ENCODE measurements at places on chromosomes 2 and 18.
A peak's percentile ranks its signal among the peaks of the same experiment; 100 is the strongest.

GRCh38 chr18:54812885-54813284, 15.4 kb upstream of the RAB27B start:
- no peak for DNase-seq

DNA sequence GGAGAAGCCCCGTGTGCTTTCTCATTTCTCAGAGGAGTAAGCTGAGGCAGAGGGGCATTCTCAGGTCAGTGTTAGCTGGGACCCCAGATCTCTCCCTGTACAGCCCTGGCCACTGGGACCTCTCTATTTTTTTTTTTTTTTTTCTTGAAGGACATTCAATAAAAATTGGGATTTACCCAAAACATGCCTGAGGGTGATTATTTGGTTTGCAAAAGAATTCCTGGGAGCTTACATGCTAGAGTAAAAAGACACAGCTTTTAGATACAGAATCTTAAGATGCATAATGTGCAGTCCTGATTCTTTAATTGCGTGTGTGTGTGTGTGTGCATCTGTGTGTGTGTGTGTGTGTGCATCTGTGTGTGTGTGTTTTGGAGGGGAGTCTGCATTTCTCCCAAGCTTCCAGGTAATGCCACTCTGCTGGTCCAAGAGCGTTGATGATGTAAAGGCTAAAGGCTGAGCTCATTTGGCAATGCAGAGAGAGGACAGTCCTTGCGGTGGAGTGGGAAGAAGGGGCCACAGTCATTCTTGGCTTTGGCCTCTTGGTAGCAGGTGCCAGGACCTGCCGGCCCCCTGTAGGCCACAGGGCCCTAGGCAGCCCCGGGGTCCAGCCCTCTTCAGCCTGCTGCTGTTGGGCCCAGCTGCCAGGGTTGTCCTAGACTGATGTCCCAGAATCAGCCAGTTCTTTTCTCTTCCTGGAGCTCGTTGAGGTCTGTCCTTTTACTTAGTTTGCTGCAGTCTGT, 74.1 kb upstream of the MCFD2 start:
- no peak for DNase-seq

GRCh38 chr2:22894761-22895160, 490.2 kb upstream of the KLHL29 start:
- peak; percentile 23 for DNase-seq

- no peak for DNase-seq
These were observed 76.6 kb upstream of the DDX18 start for GRCh38 chr2:117737846-117738245.

DNA sequence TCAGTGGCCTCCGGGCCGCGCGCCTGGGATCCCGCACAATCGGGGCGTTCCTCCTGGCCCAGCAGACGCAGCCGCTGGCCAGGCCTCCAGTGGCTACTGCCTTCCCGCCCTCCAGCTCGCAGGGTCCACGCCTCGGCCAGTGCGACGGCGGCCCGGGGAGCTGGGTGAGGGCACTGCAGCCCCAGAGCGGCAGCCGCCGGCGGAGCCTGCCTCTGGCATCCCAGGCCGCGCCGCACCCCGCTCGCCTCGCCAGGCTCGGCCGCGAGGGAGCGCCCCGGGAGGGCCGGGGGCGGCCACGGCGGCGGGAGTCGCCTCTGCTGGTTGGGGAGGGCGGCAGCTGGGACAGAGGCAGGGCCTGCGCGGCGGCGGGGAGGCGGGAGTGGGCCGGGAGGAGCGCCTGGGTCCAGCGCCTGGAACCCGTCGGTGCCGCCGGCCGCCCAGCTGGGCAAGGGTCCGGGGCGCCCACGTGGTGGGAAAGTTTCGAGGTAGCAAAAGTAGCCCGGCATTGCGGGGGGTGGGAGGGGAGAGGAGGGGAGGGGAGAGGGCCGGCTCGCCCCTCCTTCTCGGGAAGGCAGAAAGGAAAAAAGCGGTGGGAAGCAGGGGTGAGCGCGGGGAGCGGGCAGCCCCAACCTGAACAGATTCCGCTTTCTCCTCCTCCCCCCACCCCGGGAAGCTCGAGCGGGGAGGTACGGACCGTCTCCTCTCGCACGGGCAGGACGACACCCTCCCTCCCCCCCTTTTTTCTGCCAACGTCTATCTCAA, 1.5 kb upstream of the INHBB start:
- no peak for DNase-seq

GRCh38 chr2:240230291-240230931, 90.0 kb upstream of the OTOS start:
- no peak for DNase-seq

Measured in neuronal stem cell (in vitro differentiated cells).